CD4-positive, alpha-beta T cell treated with Interleukin-15 for 1 hour (primary cell): ENCODE measurements at places on chromosomes 2 and 18.

DNA sequence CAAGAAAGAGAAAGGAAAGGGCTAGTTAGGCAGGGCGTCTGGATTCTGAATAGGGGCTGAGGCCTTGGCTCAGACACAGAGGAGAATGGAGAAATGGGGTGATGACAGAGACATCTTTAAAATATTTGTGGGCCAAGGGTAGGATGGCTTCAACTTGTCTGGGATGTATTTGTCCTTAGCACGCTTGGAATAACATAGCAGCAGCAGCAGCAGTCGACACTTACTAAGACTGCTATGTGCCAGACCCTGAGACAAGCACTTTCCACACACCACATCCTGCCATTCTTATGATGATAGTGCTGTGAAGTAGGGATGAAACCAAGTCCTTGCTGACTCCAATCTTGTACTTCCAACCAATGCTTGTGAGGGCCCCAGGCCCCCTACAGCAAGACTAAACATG, 2.6 kb downstream of the IL1RL1 start:
- DNase-seq = no peak

- DNase-seq = no peak
Measured at GRCh38 chr2:132462236-132462635, 45.6 kb downstream of the GPR39 start.

GRCh38 chr18:35379421-35379820, 2.3 kb upstream of the ZNF396 start:
- DNase-seq = no peak

GRCh38 chr18:34342960-34343359, 118.2 kb upstream of the NOL4 start:
- no peak for DNase-seq

- DNase-seq = no peak
Measured at GRCh38 chr2:41963661-41964525, 83.9 kb upstream of the PKDCC start.

- DNase-seq = no peak
Measured at GRCh38 chr2:113818382-113818951, 62.0 kb upstream of the SLC35F5 start.

DNA sequence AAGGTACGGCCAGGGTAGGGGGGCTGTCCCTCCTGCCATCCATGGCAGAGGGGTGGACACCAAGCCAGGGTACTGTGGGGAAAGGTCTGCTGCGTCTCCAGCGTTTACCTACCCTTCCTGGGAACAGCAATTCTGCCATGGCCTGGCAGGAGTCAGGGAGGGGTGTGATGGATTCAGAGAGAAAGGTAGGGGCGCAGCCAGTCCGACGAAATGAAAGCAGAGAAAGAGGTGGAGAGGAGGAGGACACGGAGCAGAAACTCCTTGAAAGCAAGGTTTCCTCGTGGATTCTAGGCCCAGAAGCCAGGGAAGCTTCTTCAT, 182.9 kb downstream of the ZFP36L2 start:
- no peak for DNase-seq

DNA sequence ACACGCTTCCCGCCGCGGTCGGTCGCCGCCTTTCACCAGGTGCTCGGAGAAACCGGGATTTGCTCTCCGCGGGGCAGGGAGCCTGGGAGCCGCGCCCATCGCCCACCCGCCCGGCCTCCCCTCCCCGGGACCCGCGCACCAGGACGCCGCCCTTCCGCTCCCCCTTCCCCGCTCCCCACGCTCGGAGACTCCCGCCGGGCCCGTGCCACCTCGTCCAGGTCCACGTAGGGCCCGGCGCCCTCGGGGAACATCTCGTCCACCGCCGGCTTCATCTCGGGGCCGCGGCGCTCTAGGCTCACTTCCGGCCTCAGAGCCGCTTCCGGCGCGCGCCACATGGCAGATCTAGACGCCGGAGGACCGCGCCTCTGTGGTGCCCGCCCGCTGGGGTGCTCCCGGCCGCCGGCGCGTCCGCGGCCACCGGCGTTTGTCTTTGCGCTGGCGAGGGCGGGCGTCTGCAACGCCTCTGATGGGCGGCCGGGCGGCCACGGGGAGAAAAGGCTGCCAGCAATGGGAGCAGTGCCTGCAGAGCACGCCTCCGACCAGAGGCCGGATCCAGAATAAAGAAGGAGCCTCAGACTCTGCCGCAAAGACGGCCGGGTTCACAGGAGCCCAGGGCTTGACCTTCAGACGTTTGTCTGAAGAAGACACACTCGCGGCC, at the start of gene COPS9:
COPS9 (minus strand) TSS at position 293 of the 658 bp plus-strand sequence; CDS start at position 272, 21 bp downstream.
- peak; percentile 87 for DNase-seq

DNA sequence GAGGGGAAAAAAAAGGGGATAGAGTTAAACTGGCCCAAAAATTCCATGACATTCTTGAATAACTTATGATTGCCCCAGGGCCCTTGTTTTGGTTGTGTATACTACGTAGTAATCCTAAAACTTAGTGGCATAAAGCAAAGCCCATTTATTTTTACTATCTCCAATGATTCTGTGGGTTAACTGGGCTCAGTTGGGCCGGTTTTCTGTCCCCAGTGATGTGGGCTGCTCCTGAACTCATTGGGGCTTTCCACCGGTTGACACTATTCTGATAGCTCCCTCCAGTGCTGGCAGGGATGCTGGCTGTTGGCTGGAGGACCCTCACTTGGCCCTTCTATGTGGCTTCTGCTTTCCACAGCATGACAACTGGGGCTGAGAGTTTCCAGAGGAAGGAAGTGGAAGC, 60.0 kb upstream of the TGIF1 start:
- DNase-seq = no peak

DNA sequence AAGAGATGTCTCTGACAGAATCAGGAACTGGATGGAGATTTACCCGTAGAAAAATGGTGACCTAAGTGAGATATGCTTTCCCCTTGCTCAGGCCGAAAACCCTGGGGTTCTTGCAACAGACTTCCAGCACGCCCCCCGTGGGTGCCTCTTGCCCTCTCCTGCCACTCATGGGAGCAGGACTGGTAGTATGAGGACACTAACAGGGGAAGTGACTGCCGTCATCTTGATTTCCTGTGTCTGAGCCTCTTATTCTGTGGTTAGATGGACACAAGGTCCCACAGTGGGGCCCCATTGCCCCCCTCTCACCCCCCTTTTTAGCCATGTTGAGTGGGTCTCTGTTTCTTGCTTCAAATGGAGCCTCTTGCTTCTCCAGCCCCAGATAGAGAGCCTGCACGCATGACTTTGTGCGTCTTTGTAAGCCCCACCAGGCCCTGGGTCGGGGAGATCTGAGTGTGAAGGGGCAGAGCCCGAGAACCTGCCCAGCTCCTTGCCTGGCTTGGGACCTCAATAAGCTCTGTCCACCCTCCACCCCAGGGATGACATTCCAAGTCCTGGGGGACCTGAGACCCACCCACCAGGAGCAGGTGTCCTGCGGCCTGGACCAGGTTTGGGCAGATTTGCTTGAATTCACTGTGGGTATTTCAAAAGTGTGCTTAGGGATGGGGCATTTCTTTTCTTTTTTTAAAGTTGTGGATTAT, 12.6 kb downstream of the GNLY start:
- DNase-seq = peak; percentile 77

- no peak for DNase-seq
Measured at GRCh38 chr2:235432741-235433520, 60.9 kb upstream of the AGAP1 start.

DNA sequence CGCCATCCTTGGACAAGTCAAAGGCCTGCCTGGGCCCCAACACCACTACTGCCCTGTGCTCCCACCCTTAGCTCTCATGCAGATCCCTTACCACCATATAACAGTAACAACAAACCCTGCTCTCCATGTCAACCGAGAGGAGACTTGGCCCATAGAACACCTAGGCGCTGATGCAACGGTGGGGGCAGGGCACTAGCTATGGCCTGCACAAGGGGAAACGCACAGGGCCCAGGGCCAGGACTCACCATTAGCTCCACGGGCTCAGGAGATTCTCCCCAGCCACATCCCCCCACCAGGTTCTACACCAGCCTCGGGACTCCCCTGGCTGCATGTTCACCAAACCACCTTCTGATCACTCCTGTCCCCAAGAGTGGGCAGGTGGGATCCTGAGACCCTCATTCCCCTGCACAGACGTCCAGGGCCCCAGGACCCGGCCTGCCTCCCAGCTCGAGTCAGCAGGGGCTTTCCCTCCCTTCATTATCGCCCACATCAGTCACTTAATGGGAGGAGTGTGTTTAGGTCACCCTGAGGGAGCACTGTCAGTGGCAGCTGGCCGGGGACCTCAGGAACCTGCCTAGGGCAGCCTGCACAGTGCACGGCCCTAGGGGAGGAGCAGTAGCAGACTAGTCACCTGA, 29.3 kb downstream of the ANKMY1 start:
- DNase-seq = no peak

GRCh38 chr2:238974081-238974480, 126.2 kb downstream of the TWIST2 start:
- DNase-seq = no peak

DNA sequence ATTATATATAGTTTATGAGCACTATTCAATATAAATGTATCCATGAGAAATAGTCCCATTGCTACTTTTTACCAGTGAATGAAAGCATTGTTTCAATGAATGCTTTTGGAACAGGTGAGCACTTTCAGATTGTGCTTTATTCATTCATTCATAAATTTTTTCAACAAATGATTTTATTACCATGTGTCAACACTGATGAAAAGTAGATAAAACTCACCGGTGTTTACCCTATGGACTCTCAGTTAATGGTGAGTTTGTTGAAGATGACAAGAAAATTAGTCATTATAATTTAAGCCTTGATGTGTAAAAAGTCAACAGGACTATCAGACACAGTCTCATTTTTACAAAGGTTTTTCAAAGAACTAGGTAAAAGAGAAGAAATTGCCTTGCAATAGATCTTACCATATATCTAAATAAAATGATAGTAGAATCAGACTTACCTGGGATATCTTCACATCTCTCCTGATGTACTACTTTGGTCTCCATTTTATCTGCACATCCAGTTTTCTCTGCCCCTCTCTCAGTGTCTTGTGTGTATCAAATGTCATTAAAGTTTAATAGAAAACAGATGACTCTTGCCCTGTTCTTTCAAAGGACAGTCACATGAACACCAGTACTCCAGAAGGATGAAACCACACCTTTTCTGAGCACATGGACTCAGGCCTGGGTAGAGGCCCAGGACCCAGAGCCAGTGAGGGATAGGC, 325.3 kb upstream of the RND3 start:
- DNase-seq = no peak

- DNase-seq = no peak
Measured at GRCh38 chr2:172943539-172943938, 132.1 kb upstream of the MAP3K20 start.

- DNase-seq = no peak
Measured at GRCh38 chr2:17540093-17540812, at the start of gene VSNL1. TSS of gene VSNL1 (plus strand) at chr2:17540696. CDS start at chr2:17592075, 51,379 bp downstream.

GRCh38 chr2:181991171-181991885, 5.7 kb downstream of the PPP1R1C start:
- no peak for DNase-seq

DNA sequence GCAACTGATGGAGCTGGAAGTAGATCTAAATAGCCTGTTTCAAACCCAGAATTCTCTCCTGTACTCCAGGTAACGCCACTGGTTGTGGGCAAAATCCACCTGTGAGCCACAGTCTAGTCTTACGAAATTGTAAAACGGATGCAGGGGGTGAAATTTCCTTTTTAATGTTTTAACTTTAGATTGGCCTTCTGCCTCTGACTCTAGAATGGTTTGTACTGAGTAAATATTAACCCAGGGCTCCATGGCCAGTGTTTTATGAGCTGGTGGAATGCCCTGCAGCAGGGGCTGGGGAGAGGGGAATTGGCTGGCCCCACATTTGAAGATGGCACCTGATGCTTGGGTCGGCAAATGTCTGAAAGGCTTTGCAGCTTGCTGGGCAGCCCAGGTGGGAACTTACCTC, 156.6 kb downstream of the MYCN start:
- DNase-seq = no peak

- DNase-seq = peak; percentile 9
Measured at GRCh38 chr2:240917009-240917683, 11.0 kb downstream of the CROCC2 start.

DNA sequence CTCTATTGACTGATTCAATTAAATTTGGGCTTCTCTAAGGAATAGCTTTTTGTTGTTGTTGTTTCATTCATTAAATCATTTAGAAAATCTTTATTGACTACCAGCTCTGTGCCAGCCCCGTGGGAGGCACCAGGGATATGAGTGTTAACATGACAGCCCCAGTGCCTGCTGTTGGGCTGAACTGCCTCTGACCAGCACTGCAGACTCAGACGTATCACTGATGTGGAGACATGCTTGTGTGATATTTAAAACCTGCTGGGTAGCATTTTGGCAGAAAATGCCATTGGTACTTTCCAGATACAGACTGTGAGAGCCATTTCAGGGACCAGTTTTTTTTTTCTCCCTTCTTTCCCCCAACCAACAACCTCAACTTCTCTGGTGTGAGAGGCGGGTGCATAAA, 38.6 kb upstream of the KCNF1 start:
- DNase-seq = no peak

- no peak for DNase-seq
Measured at GRCh38 chr2:38466876-38467767, 90.0 kb upstream of the ATL2 start.

- DNase-seq = no peak
Measured at GRCh38 chr2:39164089-39164488, 43.2 kb upstream of the SOS1 start.

GRCh38 chr2:16199882-16200553, 259.7 kb downstream of the MYCN start:
- no peak for DNase-seq

- no peak for DNase-seq
Measured at GRCh38 chr2:132564065-132564464, 105.9 kb downstream of the LYPD1 start.

- DNase-seq = no peak
Measured at GRCh38 chr2:216700088-216700567, 4.8 kb upstream of the IGFBP5 start.

GRCh38 chr2:54459037-54459441, 2.9 kb downstream of the SPTBN1 start:
- no peak for DNase-seq

GRCh38 chr2:191946471-191947182, 99.7 kb upstream of the CAVIN2 start:
- no peak for DNase-seq

GRCh38 chr2:197889041-197889440, 84.6 kb downstream of the PLCL1 start:
- DNase-seq = peak; percentile 59

DNA sequence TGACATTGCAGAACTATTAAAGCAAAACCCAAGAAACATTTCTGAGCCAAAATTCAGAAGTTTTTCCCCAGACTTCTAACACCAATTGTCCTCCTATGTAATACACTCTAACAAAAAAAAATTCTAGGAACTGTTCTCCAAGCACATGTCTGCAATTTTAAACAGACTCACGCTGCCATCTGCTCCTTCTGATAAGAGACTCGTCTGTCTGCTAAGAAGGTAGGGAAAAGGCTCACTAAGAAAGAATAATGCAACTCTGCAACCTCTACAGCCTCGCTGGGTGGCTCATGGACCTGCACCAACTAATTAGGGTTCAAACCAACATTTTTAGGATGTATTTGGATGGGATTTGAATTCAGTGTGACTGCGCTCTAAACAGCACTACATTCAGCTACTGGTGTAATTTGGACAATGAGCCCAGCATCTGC, 366.5 kb downstream of the DSC3 start:
- no peak for DNase-seq

- no peak for DNase-seq
Measured at GRCh38 chr2:486371-486770, 190.8 kb downstream of the TMEM18 start.

- no peak for DNase-seq
Measured at GRCh38 chr18:60577457-60577856, 204.9 kb upstream of the MC4R start.

GRCh38 chr2:163644238-163644637, 91.6 kb downstream of the FIGN start:
- DNase-seq = no peak
